Activated CD4-positive, alpha-beta T cell treated with anti-CD3 and anti-CD28 coated beads, Interleukin-2, amount 50 U/mL, for 16 hours (primary cell): ENCODE measurements at places on chromosomes 1 and 21.

GRCh38 chr1:78177708-78178270, 132.0 kb downstream of the GIPC2 start:
- DNase-seq = no peak

- DNase-seq = peak; percentile 95
Measured at GRCh38 chr1:25030674-25031589, 100.9 kb upstream of the RUNX3 start.

GRCh38 chr1:241330619-241331327, 26.2 kb downstream of the RGS7 start:
- no peak for DNase-seq

DNA sequence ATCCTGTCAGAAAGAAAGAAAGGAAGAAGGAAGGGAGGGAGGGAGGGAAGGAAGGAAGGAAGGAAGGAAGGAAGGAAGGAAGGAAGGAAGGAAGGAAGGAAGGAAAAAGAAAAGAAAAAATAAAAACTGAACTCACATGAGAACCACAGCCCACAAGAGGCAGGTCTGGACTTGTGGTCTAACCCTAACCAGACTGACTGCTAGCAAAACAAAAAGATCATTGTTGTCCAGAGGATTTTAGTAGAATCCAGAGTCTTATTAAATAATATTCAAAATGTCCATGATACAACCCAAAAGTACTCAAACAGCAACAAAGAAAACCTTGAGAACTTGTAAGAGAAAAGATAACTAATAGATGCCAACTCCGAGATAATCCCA, 4.7 kb upstream of the ITGB2 start:
- peak; percentile 35 for DNase-seq

GRCh38 chr1:173150795-173151194, 56.3 kb downstream of the TNFSF4 start:
- DNase-seq = no peak

- no peak for DNase-seq
Measured at GRCh38 chr1:23568608-23569383, 9.5 kb upstream of the ID3 start.

- no peak for DNase-seq
Measured at GRCh38 chr1:199669916-199670315, 357.6 kb upstream of the NR5A2 start.
